ENCODE measurements at places on chromosomes 7 and 10.

- DNase-seq, result no peak
These were observed 33.3 kb upstream of the ARMS2 start for GRCh38 chr10:122421054-122421625.

GRCh38 chr7:78523930-78524329 lies 725.4 kb downstream of the PHTF2 start:
- no peak for DNase-seq

DNA sequence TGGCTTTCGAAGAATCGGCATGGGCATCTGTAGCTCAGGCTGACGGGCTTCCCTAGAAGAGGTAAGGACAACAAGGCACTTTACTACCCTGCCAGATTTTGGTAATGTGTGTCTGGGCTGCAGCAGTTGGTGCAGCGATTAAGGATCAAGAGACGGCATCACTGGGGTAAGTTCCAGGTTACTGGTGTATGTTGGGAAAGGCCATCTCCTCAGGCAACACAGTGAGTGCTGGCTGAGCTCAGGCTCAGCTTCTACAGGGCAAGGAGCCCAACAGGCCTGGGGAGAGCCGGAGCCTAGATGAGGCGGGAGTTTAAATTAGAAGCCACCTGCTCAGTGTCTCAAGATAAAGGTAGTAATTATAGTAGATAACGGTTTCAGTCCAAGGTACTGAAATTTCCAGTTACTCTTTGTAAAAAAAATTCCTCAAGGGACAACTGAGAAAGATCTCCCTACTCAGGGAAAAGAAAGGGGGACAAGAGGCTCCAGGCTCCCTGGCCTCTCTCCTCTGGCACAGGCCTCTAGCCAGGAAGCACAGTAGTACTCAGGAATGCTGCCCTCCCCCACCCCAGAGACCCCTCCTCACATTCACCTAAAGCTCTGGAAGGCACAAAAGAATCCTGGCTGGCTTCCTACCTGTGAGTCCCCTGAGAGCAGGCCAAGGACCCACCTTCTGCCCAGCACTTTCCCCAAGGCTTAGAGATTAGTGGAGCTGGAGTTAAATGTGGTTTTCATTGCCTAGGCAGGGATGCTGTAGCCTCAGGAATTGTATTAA lies 3.9 kb downstream of the CXCL12 start:
- DNase-seq, result no peak

DNA sequence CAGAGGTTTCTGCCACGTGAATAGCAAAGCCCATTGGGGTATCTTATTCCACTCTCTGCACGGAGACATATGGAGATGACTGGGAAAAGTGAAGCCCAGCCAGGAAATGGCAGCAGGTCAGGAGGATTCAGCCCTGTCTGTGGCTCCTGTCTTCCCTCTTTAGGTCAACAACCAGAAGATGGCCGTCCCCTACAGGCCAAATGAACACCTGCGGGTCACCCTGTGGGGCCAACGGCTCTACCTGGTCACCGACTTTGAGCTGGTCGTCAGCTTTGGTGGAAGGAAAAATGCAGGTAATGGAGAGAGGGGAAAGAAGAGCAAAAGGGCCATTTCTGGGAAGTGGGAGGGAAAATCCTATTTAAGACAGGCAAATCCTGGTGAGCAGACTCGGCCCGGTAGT lies 38.3 kb downstream of the EPHB4 start:
- DNase-seq, result no peak

Data from stimulated activated CD4-positive, alpha-beta T cell treated with anti-CD3 and anti-CD28 coated beads, TNF-alpha, amount 100 ng/mL, for 1 hour (primary cell).